Cardiac muscle cell (in vitro differentiated cells and primary cell): ENCODE measurements at places on chromosomes 16 and 17. TPM values are rescaled to one million over a fixed set of nuclear protein-coding genes. Genes with fewer than 3 reads are reported as not detected.

DNA sequence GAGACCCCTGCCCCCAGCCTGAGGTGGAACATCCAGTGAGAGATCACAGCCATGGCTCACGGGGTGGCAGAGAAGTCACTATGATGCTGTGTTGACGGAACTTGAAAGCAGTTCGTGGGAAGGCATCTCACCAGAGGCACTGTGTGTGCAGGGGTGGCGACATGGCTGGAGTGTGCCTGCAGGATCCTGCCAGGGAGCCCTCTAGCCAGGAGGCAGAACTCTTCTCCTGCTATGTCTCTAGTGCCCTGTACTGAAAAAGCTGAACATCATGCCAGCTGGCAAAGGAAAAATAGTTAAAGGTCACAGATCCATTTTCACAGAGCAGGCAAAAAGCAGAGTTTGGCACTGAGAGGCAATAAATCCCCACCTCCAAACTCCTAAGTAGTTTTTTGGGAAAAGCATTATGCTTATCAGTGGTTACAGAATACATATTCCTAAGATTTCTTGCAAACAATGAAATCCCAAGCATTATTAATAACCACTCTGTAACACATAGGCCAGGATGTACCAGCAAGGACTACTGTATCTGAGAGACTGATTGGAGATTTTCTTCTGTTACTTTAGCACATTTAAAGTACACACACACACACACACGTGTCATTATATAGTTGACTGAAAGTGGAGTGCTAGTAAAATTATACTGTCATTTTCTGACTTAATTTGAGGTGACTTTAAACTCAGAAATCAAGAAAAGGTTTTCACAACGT lies 36.8 kb downstream of the TNRC6C start:
- H3K4me1 ChIP-seq: peaks cover 18% of the 10 kb centered on the region
- no peak overlapping the region for H3K4me3 ChIP-seq
- H3K27me3 ChIP-seq: no peaks in the 10 kb centered on the region
- H3K27ac ChIP-seq: no peak overlapping the region

GRCh38 chr16:56414366-56414765 lies 11.0 kb downstream of the AMFR start:
- H3K27ac ChIP-seq: peak overlapping the region; percentile 24
- no peak overlapping the region for H3K4me3 ChIP-seq
- no peak for DNase-seq
- H3K4me1 ChIP-seq: peaks cover 5% of the 10 kb centered on the region
- H3K36me3 ChIP-seq: peaks cover under 1% of the 10 kb centered on the region

DNA sequence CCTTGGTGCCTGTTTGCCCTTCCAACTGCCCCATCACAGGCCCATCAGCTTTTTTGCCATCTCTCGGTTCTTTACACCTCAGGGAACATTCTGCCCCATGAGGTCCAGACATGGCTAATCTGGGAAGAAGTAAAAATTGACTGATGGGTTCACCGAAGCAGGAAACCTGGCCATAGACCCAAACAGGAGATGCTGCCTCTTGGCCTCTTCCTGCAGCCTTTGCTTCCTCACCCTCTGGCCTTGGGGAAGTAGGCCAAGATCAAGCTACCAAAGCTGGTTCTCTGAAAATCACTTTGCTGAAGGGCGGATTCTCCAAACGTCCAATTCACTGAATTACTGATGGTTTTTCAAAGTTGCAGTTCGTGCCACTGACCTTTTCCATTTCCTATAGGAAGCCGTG lies 56.1 kb downstream of the ARSG start:
- H3K36me3 ChIP-seq: no peaks in the 10 kb centered on the region
- H3K27me3 ChIP-seq: no peaks in the 10 kb centered on the region
- H3K4me3 ChIP-seq: no peak overlapping the region
- no peaks in the 10 kb centered on the region for H3K4me1 ChIP-seq

DNA sequence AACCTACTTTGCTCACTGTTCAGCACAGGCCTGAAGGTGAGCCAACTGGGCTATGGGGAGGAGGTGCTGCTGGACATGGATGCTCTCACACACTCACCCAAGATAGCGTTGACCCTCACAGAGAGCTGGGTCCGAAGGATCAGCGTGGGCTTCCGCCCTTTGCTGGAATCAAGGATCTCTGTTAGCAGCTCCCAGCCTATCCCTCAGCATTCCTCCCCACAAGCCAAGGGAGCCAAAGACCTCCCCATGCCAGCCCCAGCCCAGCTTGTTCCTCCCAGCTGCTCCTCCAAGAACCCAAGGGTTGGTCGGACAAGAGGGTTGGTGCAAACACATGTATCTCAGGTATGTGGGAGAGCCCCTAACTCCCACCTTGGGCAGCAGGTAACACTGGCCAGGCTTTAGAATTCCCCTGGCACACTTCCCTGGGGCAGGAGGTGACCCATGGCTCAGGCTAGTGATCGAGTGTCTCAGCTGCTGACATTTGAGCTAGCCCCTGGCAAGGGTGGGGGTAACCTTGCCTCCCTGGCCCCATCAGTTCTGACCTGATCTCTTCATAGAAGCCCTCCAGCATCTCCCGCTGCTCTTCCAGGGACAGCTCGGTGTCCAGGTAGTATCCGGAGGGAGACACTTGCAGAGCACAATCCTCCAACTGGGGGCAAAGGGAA lies 8.3 kb downstream of the FHOD1 start:
- no peaks in the 10 kb centered on the region for H3K27me3 ChIP-seq
- H3K36me3 ChIP-seq: peaks cover 5% of the 10 kb centered on the region
- no peak overlapping the region for H3K27ac ChIP-seq
- no peak for DNase-seq
- no peak overlapping the region for H3K4me3 ChIP-seq

GRCh38 chr17:45973946-45974859 lies 24.8 kb upstream of the STH start:
- no peaks in the 10 kb centered on the region for H3K27me3 ChIP-seq
- no peak overlapping the region for H3K4me3 ChIP-seq
- H3K4me1 ChIP-seq: peaks cover 6% of the 10 kb centered on the region
- no peak overlapping the region for H3K27ac ChIP-seq

GRCh38 chr17:61805399-61805798 lies 57.9 kb downstream of the BRIP1 start:
- H3K27me3 ChIP-seq: no peaks in the 10 kb centered on the region
- H3K27ac ChIP-seq: no peak overlapping the region

GRCh38 chr17:49739641-49740271 lies 24.2 kb downstream of the FAM117A start:
- no peak overlapping the region for H3K4me3 ChIP-seq
- H3K36me3 ChIP-seq: no peaks in the 10 kb centered on the region
- peaks cover 53% of the 10 kb centered on the region for H3K4me1 ChIP-seq
- peak overlapping the region; percentile 20 for H3K27ac ChIP-seq
- no peaks in the 10 kb centered on the region for H3K27me3 ChIP-seq

DNA sequence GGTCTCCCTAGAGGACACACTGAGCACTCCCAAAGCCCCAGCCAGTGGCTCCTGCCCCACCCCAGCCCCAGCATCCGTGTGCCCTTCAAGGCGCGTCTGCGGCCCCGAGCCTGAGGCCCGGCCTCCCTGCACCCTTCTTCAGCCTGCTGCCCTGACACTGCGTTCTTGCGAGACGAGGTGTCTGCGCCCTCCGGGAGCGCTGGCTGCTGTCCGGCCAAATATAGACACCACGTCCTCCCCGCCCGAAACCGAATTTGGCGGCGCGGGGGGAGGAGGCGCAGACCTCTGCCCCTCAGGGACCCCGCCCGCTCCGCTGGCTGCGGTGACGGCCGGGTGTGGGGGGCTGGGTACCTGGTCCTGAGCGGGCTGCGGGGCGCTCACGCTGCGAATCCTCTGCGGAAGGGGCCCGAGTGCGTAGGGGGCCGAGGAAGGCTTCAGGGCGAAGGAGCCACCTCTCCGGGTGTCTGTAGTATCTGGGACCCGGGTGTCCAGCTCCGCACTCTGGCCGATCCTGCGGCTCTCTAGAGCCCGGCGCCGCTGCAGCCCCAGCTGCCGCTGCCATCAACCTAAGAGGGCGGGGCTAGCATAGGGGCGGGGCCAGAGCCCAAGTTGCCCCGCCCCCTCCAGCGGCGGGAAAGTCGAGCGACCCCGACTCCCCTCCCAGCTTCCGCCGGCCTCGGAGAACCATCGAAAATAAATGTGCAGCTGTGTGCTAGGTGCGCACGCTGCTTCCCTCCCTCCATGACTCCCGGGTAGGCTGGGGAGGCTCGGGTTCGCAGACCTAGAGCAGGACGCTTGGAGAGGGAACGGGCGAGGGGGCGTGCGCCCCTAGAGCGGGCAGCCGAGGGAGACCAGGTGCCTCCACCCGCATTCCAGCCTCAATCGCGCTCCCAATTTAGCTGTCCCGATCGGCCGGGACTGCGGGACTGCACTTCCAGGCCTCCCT lies at the start of gene CORO6:
Gene CORO6, minus strand, starts transcription at position 576 of the 946 bp plus-strand sequence. CDS start 1,491 bp downstream, outside the sequence.
- no peaks in the 10 kb centered on the region for H3K36me3 ChIP-seq
- DNase-seq: peak; percentile 59
- H3K27me3 ChIP-seq: no peaks in the 10 kb centered on the region
- peak within 1 kb of the TSS; percentile 70 for H3K4me3 ChIP-seq
- peak within 1 kb of the TSS; percentile 91 for H3K27ac ChIP-seq

GRCh38 chr17:82527898-82528297 lies 8.4 kb downstream of the FOXK2 start:
- H3K36me3 ChIP-seq: no peaks in the 10 kb centered on the region
- peaks cover 30% of the 10 kb centered on the region for H3K4me1 ChIP-seq
- no peak for DNase-seq
- no peak overlapping the region for H3K4me3 ChIP-seq

DNA sequence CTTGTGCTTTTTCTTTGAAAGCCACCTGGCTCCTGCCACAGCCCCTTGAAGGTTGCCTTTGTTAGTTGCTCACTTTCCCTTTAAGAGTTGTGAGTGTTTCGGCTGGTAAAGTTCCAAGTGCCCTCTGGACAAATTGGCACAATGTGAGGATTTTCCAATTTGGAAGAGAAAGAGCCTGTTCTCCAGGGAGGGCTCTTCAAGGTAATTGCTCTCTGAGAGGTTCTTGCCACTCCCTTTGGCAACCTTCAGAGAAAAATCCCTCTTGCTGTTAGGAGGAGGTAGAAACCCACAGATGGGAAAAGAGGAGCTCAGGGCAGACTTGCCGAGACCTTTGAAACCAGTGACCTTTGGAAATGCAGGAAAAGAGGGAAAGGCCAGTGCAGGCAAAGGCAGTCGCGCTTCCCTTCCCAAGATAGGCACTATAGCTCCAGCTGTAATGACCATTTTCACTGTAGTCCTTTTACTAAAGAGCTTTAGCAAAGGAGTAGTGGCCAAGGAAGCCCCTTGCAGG lies 49.0 kb upstream of the AKAP1 start:
- no peaks in the 10 kb centered on the region for H3K36me3 ChIP-seq
- peaks cover 26% of the 10 kb centered on the region for H3K4me1 ChIP-seq
- no peak overlapping the region for H3K27ac ChIP-seq
- H3K27me3 ChIP-seq: no peaks in the 10 kb centered on the region

DNA sequence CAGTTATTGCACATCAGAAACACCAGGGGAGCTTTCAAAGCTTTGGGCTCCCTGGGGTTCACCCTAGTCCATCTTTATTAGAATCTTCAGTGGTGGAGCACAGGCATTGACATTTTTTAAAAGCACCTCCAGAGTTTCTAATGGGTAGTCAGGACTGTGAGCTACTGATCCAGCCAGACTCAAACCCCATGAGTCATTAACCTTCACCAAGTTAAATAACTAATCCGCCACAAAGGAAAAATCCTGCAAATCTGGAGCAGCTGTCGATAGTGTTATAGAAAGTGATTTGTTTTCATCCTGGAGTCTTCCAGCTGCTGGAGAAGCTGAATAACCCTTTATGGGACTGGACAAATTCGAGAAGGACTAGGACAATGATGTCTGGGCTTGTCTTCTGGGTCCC lies 93.2 kb upstream of the PIRT start:
- H3K27me3 ChIP-seq: no peaks in the 10 kb centered on the region
- no peak overlapping the region for H3K4me3 ChIP-seq
- H3K27ac ChIP-seq: no peak overlapping the region
- H3K36me3 ChIP-seq: no peaks in the 10 kb centered on the region
- H3K4me1 ChIP-seq: no peaks in the 10 kb centered on the region

- no peak for DNase-seq
- no peak overlapping the region for H3K27ac ChIP-seq
- no peaks in the 10 kb centered on the region for H3K27me3 ChIP-seq
- H3K4me3 ChIP-seq: no peak overlapping the region
These were observed 9.6 kb downstream of the DCTN5 start for GRCh38 chr16:23650674-23651416.

DNA sequence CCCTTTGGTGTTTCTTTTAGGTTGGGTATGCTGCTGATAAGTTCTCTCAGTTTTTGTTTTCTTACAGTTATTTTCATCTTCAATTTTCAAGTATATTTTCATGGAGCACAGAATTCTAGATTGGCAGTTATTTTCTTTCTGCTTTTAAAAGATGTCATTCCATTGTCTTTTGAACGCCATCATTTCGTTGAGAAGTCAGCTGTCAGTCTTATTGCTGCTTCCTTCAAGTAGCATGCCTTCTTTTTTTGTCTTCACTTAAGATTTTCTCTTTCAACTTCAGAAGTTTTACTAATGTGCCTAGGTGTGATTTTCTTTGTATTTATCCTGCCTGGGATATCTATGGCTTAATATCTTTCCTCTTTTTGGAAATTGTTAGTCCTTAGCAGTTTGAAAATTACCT lies 262.2 kb upstream of the PMFBP1 start:
- H3K36me3 ChIP-seq: no peaks in the 10 kb centered on the region
- no peaks in the 10 kb centered on the region for H3K27me3 ChIP-seq
- DNase-seq: no peak
- H3K4me3 ChIP-seq: no peak overlapping the region
- H3K4me1 ChIP-seq: no peaks in the 10 kb centered on the region

- no peaks in the 10 kb centered on the region for H3K27me3 ChIP-seq
- H3K27ac ChIP-seq: peak overlapping the region; percentile 82
- peak overlapping the region; percentile 61 for H3K4me3 ChIP-seq
- peaks cover 20% of the 10 kb centered on the region for H3K36me3 ChIP-seq
- peaks cover 20% of the 10 kb centered on the region for H3K4me1 ChIP-seq
These were observed 1.3 kb upstream of the SENP3 start for GRCh38 chr17:7560172-7561027.

GRCh38 chr17:17824119-17824782 lies 12.5 kb downstream of the SREBF1 start:
- peak overlapping the region; percentile 1 for H3K4me3 ChIP-seq
- peaks cover 32% of the 10 kb centered on the region for H3K4me1 ChIP-seq
- peak overlapping the region; percentile 64 for H3K27ac ChIP-seq
- DNase-seq: no peak
- no peaks in the 10 kb centered on the region for H3K27me3 ChIP-seq
- no peaks in the 10 kb centered on the region for H3K36me3 ChIP-seq

DNA sequence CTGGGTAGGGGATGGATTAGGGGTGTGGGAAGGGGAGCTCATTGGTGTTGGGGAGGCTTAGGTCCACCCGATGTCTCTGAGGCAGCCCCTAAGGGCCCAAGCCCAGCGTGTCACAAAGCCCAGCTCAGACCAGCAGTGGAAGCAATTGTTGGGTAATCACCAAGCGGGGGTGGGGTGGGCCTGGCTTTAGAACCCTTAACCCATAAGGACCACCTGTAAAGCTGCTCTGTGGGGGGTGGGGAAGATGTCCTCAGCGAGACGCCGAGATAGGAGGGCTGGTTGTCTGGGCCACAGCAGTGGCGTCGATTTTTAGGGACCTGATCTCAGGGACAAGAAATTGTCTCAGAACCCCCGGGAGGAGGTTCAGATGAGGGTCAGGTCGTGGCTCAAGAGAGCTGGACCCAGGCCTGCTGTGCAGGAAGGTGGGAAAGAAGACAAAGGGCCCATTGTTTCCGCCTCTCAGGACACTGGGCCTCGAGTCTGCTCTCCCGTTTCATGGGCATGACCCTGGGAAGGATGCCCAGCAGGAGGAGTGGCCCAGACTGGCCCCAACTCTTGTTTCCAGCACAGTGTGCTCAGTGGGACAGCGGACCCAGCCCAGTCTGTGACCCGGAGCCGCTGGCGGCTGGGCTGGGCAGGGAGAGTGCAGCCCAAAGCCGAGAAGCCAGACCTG lies 15.9 kb downstream of the ST6GALNAC2 start:
- H3K4me3 ChIP-seq: no peak overlapping the region
- no peaks in the 10 kb centered on the region for H3K27me3 ChIP-seq
- peaks cover under 1% of the 10 kb centered on the region for H3K36me3 ChIP-seq
- DNase-seq: no peak
- no peaks in the 10 kb centered on the region for H3K4me1 ChIP-seq

Gene MNT
- 15.8 and 17.4 TPM in 2 replicates for total RNA-seq

Gene OR2C1
- total RNA-seq: 1.1 TPM in 1 of 2 replicates, not detected in the other

Gene HOXB8
- not detected in 2 replicates for total RNA-seq
